Renal pelvis (tissue), 12 donors: ENCODE measurements at places on chromosomes 4 and X. TPM values are rescaled to one million over a fixed set of nuclear protein-coding genes. Genes with fewer than 3 reads are reported as not detected.
A peak's percentile ranks its signal among the peaks of the same experiment; 100 is the strongest.

- DNase-seq = peak; percentile 66
These were observed 20.5 kb downstream of the GAB3 start for GRCh38 chrX:154730253-154730891.

DNA sequence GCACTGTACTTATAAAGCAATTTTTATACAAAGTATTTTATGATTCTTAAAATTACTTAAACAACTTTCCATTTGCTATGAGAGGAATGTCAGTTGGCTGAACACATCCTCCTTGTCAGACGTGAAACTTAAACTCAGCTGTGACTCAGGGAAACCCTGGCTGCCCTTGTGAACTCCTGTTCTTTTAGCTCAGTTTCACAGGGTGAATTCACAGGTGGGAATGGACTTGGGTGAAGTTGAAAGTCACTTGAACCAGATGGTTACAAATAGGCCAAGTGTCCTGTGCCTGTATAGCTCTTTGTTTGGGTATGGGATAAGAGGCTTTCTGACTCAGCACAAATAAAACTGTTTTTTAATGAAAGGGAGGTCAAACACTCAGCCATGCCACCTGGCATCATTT lies 67.4 kb upstream of the FAM47B start:
- DNase-seq = peak; percentile 0

DNA sequence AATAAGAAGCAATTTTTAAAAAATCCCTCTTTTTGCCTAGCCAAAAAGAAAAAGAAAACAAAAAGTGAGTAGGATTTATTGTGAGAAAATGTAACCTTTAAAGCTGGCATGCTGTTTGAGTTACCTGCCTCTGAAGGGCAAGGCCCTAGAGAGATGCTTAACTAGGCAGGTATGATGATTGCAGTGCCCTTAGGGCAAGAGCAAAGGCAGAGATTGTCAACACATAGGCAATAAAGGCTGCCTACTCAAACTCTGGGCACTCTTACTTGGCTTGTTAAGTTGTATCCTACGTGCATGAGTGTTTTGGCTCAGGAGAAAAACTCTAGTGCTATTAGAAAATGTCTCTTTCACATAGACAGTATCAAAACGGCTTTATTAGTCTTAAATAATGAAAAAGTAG lies 306.0 kb downstream of the RPA4 start:
- DNase-seq = no peak

GRCh38 chrX:133908223-133908955 lies 77.0 kb downstream of the GPC3 start:
- DNase-seq = no peak

GRCh38 chr4:74628852-74629620 lies 165.3 kb downstream of the BTC start:
- DNase-seq = no peak

- no peak for DNase-seq
These were observed 106.8 kb downstream of the UCHL1 start for GRCh38 chr4:41363384-41363981.

DNA sequence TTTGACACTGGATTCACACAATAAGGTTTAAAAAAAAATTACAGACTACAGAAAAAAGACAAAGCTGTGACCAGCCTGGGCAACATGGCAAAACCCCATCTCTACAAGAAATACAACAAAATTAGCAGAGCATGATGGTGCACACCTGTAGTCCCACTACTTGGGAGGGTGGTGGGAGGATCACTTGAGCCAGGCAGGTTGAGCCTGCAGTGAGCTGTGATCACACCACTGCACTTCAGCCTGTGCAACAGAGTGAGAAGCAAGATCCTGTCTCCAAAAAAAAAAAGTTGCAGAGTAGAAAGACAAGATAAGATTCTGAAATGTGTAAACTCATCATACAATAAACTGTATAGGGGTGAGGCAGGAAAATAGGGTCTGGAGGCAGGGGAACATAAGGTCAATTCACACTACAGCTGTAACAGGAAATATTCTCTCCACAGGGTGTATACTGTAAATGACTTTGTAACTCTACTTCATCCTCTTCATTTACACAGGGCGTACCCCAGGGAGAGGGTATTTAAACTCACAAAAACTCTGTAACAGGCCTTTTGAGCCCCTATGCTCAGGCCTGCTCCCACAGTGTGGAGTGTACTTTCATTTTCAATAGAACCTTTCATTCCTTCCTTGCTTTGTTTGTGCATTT lies 112.6 kb upstream of the MAPK10 start:
- no peak for DNase-seq

GRCh38 chrX:115988825-115989224 lies 181.7 kb upstream of the AGTR2 start:
- peak; percentile 14 for DNase-seq

DNA sequence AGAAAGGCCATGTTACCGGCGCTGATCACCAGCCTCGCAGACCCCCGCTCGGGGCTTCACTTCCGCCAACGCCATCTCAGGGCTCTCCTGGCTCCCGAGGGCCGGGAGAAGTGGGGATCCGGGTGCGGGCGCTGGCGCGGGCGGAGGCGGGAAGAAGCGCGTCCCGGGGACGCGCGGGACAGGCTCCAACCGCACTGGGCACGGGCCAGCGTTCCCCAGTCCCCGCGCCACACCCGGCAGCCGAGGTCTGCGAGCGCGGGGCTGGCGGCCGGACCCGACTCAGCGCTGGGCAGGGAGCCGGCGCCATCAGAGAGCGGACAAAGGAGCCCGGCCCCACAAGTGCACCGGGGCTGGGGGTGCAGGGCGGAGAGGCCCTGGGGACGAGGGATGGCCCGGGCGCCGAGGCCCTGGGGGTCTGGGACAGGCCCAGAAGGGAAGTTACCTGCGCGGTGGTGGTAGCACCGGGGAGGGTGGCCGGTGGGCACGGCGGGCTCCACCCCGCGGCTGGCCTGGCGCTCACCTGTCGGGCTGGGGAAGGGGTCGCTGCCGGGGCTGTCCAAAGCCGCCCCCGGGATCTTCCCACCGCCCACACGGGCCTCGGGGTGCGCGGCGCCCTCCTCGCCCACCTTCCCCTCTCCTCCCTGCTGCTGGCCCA lies 449 bp downstream of the CTPS2 start:
- no peak for DNase-seq

DNA sequence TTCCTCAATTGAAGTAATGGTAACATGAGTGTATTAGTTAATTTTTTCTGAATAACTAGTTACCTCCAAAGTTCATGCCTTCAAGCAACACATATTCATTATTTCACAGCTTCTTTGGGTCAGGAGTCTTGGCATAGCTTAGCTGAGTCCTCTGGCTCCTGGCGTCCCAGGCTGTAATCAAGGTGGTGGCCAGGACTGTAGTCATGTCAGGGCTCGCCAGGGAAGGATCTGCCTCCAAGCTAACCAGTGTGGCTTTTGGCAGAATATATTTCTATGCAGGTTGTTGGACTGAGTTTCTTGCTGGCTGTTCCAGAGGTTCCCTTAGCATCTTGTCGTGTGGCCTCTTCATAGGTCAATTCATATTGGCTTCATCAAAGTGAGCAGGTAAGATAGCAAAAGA lies 10.0 kb upstream of the HS3ST1 start:
- no peak for DNase-seq

DNA sequence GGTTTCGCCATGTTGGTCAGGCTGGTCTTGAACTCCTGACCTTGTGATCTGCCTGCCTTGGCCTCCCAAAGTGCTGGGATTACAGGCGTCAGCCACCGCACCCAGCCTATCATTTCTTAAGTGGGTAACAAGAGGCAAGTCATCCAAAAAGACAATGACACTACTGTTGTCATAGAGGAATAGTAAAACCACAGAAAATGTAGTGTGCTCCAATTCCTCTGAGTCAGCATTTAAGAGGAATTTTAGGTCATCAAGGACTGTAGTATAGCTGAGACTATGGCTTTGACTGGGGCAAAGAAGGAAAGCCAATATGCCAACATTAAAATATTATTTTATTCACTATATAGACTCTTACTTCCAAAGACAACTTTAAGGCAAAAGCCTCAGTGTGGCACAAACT lies 48.4 kb downstream of the ATP8A1 start:
- no peak for DNase-seq

DNA sequence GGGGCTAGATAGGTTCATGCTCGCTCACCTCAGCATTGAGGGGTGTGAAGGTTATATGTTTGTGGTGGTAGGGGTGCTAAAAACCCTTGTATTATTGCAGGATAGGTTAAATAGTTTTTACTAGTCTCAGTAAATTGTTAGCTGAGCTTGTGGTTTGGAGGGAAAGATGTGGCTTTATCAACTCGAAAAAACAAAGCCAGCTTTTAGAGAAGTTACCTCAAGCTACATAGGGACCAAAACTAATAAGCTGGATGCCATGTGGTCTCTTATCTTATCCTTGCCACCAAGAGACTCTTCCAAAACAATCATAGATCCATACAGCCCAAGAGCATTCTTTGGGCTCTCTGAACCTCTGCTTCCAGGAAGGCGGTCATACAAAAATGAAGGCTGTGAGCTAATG lies 29.2 kb downstream of the MSN start:
- DNase-seq = no peak

- DNase-seq = no peak
These were observed 85.1 kb downstream of the SLC2A9 start for GRCh38 chr4:9936129-9936644.

DNA sequence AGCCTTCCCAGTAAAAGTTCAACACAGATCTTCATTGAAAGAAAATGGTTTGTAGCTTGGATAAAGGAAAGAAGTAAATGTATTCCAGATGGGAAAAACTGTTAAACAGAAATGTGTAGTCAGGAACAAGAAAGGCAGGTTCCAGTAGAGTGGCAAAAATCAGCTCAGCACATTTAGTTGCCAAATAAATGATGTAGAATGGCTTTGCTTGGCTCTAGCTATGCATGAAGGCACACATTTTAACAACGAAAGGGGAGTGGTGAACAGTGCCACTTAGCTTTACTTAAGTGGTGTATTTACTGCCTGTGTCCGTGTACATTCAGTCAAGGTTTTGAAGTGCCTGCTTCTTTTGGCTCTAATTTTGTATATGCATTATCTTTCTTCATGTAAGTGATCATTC lies 644.5 kb upstream of the ATOH1 start:
- peak; percentile 37 for DNase-seq

Gene AR
- polyA plus RNA-seq = 3.0 TPM

Gene ZNF518B
- 28.0 TPM for polyA plus RNA-seq

Gene LONRF3
- 1.1 TPM for polyA plus RNA-seq

Gene ASB5
- 0.18 TPM for polyA plus RNA-seq

Gene TENT5D
- polyA plus RNA-seq = 0.07 TPM

Gene CXCL3
- polyA plus RNA-seq = 0.36 TPM

Gene GPR50
- polyA plus RNA-seq = not detected

Gene TMPRSS11F
- polyA plus RNA-seq = 0.13 TPM

Gene ADGRG4
- not detected for polyA plus RNA-seq
